ENCODE measurements at places on chromosomes 4 and X.

GRCh38 chr4:142085513-142086292 is 449.3 kb downstream of the IL15 start:
- DNase-seq: no peak

DNA sequence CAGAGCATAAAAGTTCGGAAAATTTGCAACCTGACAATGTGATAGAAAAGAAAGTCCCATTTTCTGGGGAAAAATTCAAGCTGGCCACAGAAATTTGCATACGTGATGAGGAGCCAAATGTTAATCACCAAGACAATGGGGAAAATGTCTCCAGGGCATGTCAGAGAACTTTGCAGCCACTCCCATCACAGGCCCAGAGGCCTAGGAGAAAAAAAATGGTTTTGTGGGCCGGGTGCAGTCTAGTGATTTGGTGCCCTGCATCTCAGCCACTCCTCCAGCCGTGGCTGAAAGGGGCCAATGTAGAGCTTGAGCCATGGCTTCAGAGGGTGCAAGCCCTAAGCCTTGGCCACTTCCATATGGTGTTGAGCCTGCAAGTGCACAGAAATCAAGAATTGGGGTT is 71.2 kb downstream of the CHRNA9 start:
- no peak for DNase-seq

DNA sequence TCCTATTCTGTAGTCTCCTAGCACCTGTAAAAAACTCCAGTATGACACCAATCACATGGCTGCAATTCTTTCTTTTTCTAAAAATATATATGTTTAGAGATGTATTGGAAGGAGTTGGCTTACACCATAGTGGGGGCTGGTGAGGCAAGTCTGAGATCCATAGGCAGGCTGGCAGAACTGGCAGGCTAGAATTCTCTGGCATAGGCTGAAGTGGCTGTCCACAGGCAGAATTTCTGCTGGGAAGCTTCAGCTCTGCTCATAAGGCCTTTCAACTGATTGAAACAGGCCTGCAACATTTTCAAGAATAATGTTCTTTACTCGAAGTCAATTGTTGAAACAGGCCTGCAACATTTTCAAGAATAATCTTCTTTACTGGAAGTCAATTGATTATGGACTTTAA is 37.0 kb downstream of the FGF2 start:
- no peak for DNase-seq

DNA sequence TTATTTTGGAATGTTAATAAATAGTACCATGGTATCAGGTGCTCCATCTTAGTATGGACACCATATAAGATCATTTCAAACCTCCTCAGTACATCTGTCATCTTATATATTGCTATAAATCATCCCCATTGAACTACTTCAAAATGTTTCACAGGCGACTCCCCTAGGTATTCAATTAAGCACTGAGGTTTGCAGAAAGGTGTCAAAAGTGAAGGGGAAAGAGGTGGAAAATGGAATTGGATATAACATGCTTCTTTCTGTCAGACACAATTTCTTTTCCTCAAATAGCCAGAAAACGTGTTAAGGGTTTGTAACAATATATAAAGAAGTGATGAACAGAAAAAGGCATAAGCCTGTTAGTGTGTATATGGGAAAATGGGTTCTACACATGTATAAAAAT is 325.5 kb downstream of the GRID2 start:
- no peak for DNase-seq

- DNase-seq: no peak
These were observed 504.4 kb upstream of the FAT1 start for GRCh38 chr4:187227907-187228704.

DNA sequence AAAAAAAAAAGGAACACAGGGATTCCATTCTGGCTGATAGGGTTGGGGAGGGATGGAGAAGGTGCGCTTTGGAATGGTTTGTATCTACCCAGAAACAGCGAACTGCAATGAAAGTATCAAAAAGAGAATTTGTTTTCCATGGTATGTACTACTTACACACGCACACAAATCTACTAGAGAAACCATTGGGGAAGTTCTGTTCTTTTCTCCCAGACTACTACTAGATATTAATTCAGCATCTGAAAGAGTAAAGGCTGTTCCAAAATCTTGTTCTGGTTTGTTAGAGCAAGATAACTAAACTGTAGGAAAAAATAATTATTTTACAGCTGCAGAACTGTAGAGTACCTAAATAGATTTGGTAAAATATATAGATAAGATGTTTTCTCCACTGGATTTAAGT is 118.4 kb downstream of the CBR4 start:
- no peak for DNase-seq

Measured in stimulated activated CD8-positive, alpha-beta memory T cell treated with anti-CD3 and anti-CD28 coated beads, Interleukin-2, amount 100 ng/mL, for 1 hour (primary cell).